Esophagus squamous epithelium (tissue), 5 donors: ENCODE measurements at places on chromosomes 3 and 15.

GRCh38 chr3:176796371-176796770, 400.9 kb downstream of the TBL1XR1 start:
- DNase-seq = no peak

- no peak for DNase-seq
Measured at GRCh38 chr3:119664370-119664769, 4.0 kb upstream of the POPDC2 start.

DNA sequence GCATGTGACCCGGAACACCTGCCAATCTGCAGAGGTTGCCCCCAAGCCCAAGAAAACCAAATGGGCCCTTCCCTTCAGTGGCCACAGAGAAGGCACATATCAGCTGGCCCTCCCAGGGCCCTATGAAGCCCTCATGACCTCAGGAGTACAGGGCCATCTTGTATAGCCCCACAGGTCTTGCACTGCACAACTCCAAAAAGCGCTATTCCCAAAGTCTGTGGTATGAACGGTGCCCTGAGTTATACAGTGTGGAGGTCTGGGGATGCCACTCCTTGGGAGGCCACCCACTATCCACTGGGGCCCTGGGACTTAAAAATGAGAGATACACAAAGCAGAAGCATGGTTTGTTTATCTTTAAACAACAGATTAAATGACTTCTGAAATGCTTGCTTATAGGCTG, 61.5 kb downstream of the CAPN7 start:
- DNase-seq = no peak

DNA sequence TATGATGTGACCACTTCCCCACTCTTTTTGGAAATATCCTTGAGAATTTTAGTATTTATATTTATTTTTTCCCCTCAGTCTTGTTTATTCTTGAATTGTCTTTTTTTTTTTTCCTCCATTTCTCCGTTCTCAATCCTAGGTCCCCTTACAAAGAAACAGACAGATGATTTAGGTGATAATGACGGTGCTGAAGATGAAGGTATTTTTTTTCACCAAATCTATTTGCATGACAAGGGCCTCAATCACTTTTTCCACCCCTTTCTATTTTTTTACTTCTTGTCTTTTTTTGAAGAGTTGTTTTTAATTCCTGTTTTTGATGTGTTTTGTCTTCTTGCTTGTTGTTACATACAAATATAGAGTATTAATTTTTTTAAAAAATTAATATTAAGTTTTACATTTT, 402.6 kb downstream of the NLGN1 start:
- DNase-seq = no peak

DNA sequence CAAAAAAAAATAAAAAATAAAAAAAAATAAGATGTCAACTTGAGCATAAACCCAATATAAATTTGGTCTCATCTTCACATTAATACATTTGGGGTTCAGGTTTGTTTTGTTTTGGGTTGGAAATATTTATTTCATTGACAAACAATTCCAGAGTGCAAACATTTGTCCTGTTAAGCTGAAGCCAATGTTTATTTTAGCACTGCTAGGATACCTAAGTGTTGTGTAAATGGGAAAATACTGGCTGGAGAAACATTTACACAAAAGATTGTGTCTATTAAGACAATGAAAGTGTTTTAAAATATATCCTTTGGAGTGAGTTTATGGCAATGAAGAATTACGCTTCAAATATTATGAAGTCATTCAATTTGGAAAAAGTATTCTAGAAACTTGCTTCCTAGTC, 91.1 kb downstream of the MEIS2 start:
- no peak for DNase-seq

DNA sequence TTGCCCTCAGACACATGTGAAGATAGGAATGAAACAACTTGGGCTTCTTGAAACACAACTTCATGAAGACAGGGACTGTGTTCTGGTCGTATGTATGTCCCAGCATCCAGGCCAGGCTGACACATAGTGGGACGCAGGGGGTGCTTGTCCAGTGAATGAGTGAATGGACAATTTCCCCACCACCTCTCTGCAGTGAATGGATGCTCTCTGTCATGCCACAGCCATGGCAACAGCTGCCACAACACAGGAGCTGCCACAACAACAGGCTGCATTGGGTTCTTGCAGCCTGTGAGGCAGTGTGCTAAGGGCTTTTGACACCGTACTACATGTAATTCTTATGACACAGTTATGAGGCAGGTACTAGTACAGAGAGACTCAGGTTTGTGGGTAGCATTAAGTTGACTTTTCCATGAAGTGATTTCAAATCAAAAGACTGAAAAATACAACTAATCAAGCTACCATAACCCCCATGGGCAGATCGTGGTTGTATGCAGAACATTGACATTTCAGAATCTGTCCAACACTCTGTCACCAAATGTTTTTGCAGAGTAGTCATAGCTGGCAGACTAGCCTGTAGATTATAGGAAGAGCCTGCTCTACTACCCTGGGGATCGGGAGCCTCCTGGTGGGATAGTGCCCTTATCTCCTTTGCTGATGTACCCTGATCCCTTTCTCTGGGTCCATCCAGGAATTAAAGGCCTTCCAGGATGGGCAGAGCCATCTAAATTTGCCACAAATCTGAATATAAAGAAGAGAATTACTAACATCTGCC, 40.8 kb downstream of the CLSTN2 start:
- DNase-seq = no peak

- no peak for DNase-seq
Measured at GRCh38 chr15:87489456-87489855, 767.1 kb downstream of the NTRK3 start.

DNA sequence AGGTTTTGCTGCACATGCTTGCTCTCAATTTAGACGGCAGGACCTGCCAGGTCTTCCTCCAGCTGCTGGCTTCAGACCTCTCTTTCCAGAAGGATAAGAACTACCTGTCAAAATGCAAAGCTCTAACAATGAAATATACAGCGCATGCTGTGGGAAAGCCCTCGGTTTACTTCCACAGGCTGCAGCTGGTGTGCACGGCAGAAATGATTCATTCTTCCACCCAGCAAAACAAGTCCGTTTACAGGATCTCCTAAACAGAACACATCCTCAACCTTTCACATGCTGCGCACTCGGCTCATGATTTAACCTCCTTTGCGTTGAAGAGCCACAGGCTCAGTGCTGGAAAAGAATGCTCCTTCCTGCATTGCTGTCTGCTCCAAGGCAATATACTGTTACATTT, 92.4 kb upstream of the WNT5A start:
- DNase-seq = no peak

DNA sequence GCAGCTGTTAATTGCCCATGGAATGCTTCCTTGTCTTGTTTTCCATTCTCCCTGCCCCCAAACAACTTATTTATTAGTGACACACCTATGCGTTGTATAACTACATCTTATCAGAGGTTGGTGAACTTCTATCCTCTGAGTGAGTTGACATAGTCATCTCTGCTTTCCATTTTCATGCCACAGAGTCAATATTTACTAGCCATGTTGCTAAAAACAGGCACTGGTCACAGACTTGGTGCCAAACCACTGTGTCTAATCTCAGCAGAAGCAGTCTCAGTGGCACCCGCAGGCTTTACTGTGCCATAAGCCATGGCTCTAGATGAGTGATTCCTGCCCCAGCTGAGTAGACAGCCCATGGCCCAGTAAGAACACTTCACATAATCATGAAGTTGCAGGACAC, 26.5 kb downstream of the DAPK2 start:
- DNase-seq = no peak

DNA sequence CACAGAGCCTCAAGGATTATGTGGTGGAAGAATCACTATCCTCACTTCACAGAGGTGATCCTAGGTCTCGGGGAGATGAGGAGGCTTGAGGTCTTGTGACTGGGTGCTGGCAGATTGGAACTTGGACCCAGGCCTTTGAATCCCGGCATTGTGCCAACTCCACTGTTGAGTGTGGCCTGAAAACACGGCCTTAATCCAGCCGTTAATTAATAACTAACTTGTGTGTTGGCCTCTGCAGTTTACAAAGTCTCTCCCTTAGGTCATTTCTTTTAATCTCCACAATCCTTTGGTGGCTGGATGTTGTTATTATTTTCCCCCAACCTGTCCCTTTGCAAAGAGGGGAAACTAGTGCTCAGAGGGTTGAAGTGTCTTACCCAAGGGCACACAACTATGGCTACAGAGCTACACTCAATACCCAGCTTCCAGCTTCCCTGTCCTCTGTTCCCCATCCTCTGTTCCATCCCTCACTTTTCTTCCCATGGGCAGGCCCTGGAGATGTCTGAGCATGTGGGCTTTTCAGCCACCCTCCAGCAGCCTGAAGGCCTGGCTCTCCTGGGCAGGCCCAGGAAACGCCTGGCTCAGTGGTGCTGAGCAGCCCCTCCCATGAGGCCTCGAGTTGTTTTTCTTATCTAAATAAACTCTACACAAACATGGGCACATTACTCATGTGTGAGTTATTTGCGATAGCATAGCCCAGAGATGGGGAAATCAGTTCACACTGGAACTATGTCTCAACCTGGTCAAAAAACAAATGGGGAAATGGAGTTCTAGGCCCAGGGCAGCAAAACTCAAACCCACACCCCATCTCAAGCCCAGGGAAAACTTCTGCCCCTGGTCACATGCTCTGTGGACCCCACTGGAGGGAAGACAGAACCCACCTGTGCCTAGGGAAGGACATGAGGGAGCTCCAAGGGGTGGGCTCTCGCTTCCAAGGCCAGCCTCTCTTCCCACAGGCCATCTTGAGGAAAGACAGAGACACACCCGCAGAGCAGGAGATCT, 16.8 kb upstream of the SMAD3 start:
- DNase-seq = no peak

DNA sequence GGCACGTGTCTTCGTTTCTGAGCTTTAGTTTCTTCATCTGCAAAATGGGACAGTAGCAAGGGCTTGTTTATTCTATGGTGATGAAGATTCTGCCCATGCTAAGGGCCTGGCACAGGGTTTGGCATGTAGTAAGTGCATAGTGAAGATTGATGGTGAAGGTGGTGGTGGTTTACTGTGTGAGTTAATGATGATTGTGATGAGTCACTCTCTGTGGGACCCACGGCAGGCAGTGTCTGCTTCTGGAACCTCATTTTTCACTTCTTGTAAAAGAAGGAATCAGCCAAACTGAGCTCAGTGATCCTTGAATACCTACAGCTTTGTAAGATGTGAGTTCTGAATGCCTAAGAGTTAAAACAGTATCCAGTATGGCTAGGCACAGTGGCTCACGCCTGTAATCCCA, 86.2 kb upstream of the LRTM1 start:
- DNase-seq = no peak

DNA sequence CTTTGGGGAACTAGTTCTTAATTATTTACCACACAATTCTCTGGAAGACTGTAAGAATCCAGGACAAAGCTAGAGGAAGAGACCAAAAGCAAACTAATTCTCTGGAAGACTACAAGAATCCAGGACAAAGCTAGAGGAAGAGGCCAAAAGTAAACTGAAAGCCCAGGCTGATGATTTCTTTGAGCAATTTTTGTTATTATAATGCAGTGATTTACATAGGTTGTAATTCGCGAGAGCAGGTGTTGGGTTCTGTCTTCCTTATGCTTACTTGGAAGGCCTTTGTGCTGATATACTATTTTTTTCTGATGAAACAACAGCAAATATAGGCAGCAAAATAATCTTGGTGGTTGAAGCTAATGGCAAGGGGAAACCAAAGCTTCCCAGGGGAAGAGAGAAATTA, 5.2 kb downstream of the SPTSSB start:
- no peak for DNase-seq

DNA sequence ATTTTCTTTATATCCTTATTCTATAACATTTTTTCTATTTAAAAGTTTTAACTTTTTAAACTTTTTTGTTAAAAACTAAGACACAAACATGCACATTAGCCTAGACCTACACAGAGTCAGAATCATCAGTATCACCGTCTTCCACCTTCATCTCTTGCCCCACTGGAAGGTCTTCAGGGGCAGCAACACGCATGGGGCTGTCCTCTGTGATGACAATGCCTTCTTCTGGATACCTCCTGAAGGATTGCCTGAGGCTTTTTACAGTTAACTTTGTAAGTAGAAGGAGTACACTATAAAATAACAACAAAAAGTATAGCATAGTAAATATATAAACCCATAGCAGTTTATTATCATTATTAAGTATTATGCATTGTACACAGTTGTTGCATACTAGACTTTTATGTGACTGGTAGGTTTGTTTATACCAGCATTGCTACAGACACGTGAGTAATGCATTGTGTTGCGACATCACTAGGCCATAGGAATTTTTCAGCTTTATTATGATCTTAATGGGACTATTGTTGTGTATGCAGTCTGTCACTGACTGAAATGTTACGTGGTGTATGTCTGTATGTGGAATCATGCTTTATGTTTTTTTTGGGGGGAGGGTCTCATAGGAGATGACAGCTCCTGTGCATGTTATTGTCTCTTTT, 18.2 kb downstream of the ATP1B3 start:
- DNase-seq = no peak

DNA sequence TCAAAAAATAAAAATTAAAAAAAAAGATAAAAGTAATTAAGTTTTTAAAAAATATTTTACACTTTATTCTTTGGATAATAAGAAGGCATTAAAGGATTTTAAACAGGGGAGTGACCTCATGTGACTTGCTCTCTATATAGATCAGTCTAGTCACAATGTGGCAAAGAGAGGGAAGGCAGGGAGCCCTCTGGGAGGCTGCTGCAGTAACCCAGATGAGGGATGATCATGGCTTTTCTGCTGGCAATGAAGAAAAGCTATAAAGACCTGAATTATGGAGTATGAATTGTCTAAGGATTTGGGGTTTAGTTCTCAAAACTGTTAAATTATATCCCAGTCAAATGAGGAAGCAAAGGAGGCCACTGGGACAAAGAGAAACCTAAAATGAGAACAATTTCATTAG, 58.1 kb downstream of the SUMF1 start:
- no peak for DNase-seq

DNA sequence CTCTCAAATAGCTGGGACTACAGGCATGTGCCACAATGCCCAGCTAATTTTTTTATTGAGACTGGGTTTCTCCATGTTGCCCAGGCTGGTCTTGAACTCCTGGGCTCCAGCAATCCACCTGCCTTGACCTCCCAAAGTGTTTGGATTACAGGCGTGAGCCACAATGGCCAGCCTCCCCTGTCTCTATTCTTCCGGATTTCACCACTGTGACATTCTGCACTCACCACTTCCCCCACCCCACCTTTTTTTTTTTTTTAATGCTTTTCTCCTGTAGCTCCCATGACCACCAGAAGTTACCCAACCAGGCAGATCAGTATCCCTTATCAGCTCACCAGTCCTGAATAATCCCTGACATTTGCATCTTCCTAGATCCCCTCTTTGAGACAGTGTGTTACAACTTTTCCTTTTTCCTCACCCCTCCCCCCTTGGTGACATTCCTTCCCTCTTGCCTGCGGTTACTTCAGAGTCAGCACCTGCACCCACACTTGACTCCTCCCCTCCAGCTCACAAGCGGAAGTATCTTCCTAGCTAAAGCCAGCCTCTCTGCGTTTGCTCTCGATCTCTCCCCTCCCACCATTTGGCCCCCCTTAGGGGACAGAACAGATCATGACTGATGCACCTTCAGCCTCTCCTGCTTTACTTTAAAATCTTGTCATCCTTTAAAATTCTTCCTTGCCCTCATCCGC, 13.5 kb upstream of the ZNF592 start:
- DNase-seq = peak; percentile 22
